ENCODE measurements at places on chromosomes 5 and 9.

- peak; percentile 10 for DNase-seq
Measured at GRCh38 chr5:38316544-38317224, 58.3 kb downstream of the EGFLAM start.

- DNase-seq: no peak
Measured at GRCh38 chr9:114799925-114800324, 5.9 kb downstream of the TNFSF15 start.

GRCh38 chr5:110401881-110402280 is 324.6 kb downstream of the TMEM232 start:
- DNase-seq: no peak

- no peak for DNase-seq
Measured at GRCh38 chr9:78573205-78573604, 276.3 kb downstream of the PSAT1 start.

DNA sequence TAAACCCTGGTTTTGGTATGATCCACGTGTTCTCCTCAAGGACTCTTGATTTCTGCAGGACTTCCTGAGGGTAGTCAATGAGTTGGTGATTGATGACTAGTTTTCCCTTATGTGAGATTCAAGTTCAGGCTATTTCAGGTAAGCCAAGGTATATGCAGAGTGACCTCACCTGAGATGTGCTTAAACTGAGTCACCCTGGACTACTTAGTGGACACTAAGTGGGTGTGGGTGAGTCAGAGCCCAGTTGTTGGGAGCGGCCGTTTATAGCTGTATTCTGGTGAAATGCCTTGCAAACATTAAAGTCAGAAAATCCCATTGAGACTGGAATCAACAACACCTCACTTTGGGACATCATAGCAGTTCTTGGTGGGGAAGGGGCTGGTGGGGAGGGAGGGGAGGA is 62.9 kb downstream of the SLC28A3 start:
- no peak for DNase-seq

DNA sequence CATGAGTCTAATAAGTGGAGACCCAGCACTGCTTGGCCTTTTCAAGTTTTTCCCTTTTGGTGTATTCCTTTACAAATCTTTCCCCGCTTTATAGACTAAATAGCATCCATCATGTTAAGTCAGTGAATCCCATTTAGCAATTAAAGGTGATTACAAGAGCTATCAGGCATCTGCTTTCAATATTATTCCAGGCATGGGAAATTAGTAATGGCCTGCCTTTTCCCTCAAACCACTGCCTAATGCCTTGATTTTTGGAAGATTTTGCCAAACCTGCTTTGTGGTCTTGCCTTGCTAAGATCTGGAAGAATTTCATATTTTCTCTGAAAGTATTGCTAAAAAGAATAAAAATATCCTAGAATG is 102.8 kb upstream of the GNA14 start:
- no peak for DNase-seq

DNA sequence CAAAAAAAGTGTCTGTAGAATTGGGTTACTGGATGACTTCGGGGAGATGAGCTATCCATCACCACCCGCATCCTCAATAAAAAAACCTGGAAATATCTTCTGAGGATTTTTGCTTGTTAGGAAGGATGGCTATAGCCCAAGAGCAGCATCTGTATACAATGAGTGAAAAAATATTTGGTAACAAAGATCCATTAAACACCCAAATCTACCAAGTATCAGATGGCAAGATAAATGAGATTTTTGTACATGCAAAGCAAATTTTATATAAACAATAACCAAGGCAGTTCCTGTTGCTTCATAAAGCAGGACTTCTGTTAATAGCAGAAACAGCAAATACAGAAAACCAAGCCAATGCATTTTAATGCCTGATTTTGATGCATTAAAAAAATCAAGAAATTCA is 166.6 kb downstream of the SLC28A3 start:
- no peak for DNase-seq

DNA sequence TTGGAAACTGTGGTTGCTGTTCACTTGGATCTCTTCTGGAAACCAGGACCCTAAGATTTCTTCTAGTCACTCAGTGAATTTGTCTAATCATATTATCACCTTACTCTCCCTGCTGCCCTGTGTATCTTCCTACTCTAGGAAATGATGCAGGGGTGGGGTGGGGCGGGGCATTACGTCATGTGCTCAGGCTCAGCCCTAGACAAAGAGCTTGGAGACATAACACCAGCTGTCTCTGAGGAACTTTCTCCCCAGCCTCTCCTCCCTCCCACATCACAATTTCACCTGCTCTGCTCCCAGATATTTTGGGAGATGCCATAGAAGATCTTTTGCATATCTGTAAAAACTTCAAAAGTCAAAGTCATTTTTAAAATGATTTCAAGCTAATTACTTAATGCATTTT is 470.4 kb downstream of the ZSWIM6 start:
- DNase-seq: no peak

DNA sequence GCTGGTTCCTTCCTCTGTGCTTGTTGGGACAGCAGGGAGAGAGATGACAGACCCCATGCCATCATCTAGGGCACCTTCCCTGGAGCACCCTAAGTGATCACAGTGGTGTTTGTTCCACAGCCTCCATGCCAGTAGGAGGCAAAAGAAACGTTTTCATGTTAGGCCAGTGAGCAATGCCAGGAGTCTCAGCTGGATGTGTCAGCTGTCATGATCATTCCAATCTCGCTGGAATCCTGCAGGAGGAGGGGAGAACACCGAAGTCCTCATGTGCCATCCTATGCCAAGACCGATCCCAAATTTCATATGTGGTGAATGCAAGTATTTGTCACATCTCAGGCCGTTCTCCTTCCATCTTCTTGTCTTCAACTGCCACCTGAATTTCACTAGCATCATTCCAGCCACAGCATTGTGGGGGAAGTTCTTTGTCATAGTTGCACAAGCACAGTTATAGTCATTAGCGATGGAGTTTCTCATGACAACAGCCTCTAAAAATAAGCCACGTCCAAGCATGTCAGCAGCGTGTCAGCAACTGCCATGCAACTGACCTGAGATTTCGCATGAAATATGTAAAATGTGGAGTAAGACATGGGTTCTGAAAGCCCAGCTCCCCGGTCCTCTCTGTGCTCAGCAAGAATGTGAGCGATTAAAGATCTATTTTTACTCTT is 97.2 kb upstream of the DNAH5 start:
- DNase-seq: no peak

DNA sequence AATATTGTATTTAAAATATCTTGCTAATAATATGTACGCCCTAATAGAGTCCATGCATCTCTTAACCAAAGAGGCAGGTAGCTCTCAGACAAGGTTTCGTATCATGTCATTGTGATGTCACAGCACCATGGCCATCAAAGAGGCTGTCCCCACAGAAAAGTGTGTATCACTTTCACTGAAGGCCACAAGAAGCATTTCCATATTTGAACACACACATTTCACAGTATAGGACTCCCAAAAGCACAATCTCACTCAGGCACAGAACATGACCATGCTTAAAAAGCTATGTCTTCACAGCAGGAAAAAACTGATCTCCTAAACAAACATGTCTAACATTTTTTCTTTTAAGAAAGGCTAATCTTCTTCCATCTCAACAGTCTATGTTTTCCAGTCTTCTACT is 133.8 kb downstream of the DENND1A start:
- no peak for DNase-seq

DNA sequence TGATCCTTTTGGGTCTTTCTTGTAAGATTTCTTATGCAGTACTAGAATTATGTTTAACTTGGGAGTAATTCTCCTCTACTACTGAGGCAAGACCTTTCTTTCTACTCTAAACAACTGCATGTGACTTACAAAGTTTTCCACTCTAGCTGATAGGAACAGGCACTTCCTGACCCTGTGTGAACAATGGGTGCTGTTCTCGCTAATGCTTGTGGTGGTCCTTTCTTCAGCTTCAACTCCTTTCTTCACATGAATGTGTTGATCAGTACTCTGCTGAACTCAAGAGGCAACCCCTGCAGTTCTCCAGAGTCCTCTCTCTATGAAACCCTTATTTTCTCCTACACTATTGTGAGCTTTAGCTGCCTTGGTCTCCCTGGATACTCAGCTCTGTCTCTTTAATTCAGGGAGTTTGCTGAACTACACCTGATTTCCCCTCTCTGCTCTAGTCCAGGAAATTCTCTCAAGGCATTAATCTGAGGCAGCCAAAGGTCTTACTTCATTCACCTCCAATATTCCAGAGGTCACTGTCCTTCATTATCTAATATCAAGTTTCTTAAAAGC is 484.6 kb upstream of the PIK3R1 start:
- DNase-seq: no peak

GRCh38 chr5:67243349-67243748 is 46.8 kb upstream of the CD180 start:
- no peak for DNase-seq

GRCh38 chr9:32787816-32788215 is 4.5 kb downstream of the TMEM215 start:
- DNase-seq: no peak

DNA sequence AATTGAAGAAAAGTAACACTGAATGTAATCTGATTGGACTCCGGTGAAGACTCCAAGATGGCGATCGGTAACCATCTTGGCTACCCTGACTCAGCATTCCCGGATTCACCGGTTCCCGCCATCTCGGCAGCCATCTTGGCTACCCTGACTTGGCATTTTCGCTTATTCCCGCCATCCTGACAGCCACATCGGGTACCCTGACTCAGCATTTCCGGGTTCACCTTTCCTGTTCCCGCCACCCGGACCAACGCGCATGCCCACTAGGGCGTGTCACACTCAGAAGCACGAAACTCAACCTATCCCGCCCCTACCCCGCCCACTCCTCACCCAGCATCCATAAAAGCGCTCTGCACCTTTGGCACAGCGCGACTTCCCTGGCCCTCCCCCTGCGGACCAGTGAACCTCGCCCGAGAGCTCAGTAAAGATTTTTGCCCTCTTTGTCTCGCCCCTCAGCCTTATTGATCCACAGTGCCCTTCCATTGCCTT is 17.2 kb downstream of the SPTLC1 start:
- no peak for DNase-seq

DNA sequence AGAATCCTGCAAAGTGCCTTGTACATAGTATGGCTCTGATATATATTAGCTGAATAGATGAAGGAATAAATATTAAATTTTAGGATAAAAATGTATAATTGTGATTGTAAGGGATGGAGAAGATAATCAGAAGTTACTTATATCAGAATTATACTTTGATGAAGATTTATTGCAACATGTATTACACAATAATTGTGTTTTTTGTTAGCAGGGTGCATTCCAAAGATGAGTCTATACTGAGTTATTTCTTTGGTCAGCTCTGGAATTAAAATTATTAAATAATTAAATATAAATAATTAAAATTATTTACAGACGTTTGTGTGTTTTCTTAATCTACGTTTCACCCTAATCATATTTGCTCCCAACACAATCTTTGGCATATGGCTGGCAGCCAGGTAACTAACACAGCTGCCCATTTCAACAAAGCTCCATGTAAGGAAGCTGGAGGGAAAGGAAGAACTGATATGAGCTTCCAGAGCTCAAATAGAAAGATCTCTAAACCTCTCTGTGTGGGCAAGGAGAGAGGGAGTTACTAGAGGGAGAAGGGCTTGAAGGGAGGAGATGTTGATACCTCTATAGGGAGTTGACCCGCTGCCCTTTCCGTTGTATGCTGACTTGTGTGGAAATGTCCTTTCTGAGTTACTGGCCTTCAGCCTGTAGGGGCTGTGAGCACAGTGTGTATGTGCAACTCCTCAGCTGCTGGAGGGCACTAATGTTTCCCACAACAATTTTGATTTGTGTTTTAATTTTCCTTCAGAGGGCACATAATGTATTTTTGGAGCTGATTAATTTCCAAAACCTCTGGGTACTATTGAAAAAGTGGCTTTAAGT is 403.4 kb downstream of the MAN2A1 start:
- DNase-seq: no peak

- DNase-seq: peak; percentile 65
Measured at GRCh38 chr5:15929611-15930263, 249.9 kb downstream of the MARCHF11 start.

DNA sequence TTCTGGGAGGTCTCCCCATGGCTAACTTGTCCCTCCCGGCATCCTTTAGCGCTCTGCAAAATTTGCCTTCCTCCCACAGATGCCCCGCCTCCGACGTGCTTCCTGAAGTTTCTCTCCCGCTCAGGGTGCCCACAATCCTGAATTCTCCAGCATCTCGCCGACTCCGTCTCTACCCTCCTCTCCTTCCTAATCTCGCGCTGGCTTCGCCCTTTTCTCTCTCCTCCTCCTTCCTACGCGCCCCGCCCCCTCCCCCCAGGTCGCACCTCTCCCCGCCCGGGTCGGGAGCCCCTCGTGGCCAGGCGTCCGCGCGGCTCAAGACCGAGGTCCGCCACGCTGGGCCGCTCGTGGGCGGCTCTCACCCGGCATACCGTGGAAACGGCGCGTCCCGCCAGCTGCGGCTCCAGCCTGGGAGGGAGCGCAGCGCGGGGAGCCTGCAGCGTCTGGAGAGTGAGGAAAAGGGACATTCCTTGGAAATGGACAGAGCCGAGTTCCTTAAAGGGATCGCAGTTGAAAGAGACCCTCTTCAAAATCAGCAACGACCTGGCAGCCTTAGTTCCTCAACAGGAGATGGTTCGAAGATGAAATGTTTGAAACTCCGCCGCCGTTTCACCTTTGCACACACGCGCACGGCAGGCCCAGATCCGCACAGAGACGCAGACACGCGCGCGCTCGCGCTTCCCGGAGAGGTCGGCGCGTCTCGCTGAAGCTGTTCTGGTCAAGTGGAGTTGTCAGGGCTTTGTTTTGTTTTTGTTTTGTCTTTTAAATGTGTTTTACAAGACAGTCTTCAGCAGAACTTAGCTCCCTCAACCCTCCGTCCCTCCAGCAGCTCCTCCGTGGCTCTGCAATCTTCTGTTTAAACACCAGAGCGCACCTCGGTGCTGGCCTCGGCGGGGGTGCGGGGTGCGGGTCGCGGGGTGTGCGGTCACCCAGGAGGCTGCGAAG is 5.0 kb upstream of the IRX2 start:
- DNase-seq: no peak

DNA sequence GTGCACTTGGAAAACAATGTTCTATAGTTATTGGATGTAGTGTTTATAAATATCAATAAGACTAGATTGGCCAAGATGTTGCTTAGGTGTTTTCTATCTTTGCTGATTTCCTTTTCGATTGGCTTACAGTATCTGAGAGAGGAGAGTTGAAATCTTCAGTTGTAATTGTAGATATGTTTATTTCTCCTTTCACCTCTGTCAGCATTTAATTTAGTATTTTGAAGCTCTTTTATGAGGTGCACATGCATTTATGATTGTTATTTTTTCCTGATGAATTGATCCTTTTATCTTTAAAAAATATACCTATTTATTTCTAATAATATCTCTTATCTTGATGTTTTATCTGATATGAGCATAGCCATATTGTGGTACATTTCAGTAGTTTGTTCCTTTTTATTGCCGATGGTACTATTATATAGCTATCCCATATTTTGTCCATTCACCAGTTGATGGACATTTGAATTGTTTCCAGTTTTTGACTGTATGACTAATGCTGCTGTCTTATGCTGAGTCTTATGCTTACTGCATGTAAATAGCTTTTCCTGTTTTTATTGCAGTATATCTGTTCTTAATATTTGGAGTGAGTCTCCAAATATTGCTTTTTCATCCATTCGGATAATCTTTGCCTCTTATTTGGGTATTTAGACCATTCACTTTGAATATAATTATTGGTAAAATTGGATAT is 34.7 kb downstream of the ERCC6L2 start:
- no peak for DNase-seq

GRCh38 chr5:95823218-95823737 is 752 bp upstream of the GLRX start:
- no peak for DNase-seq

- no peak for DNase-seq
Measured at GRCh38 chr9:13034694-13035002, 244.8 kb downstream of the MPDZ start.

Data from AG04449 (cell line).